ENCODE measurements at places on chromosomes 12 and 14.

DNA sequence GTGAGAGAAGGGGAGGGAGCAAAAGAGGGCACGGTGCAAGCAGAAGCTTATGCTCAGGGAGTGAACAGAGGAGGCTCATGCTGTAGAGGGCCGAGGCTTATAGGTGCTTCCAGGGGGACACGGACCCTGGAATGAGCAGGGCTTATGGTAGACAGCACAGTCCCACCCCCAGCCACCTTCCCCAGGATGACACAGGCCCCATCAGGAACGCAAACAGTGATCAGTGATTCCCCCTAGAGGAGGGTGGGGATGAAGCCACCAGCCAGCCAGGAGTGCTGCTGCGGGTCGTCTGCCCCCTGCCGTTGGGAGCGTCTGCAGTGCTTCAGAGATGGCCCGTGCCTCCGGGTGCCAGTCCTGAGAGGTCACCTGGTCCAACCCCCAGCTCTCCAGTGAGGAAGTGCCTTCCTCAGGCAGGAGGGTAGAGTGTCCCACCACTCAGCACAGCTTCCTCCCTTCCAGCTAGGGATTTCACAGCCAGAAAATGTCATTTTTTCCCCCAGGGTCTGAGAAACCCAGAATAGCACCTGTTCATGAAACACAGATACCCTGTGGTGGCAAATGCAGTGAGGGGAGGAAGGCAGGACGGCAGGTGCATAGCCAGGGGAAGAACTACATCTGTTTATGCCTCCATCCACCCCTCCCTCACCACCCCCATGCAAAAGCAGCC is 60.7 kb downstream of the SLC6A12 start:
- peak; percentile 97 for DNase-seq

DNA sequence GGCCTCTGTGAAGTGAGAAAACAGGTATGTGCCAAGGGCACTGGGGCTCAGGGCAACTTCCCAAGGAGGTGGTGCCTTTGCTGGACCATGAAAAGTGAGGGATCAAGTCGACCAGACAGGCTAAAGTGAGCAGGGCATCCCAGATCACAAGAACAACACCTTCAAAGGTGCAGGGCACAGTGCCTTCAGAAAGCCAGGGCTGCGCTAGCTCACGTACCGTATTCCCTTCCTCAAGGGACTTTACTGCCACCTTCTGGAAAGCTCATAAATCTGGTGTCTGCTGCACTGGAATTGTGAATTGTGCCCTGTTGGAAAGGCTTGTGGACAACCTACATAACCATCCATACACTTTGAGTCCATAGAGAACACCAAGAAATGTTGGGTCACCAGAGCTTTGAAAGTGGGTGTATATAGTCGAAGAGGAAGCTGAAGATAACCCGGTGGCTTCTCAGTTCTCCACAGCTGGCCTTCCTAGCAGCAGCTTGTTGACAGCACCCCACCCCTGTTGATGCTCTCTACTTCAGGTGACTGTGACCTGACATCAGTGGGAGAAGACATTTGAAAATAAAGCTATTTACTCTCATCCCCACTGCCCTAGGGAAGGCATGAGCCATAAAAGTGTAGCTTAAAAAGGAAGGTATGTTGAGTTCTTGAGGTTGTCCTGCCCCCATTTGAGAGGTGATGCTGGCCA is 24.5 kb downstream of the FIGNL2 start:
- peak; percentile 92 for DNase-seq

DNA sequence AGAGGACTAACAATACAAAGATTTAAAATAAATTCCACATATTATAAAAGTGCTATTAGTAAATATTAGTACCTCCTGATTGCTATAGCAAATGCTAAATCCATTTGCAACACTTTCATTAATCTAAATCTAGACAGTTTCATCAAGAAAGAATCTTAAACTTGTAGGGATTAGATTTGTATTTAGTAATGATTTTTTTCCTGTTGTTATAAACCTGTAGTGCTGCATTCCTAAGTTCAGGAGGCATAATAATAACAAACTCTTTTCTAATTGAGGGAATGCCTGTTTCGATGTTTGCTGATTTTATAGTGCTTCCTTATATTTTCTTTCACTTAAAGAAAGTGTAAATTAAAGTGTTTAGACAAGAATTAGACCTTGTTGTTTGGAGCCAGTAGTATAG is 166.1 kb downstream of the FOXA1 start:
- DNase-seq = no peak

DNA sequence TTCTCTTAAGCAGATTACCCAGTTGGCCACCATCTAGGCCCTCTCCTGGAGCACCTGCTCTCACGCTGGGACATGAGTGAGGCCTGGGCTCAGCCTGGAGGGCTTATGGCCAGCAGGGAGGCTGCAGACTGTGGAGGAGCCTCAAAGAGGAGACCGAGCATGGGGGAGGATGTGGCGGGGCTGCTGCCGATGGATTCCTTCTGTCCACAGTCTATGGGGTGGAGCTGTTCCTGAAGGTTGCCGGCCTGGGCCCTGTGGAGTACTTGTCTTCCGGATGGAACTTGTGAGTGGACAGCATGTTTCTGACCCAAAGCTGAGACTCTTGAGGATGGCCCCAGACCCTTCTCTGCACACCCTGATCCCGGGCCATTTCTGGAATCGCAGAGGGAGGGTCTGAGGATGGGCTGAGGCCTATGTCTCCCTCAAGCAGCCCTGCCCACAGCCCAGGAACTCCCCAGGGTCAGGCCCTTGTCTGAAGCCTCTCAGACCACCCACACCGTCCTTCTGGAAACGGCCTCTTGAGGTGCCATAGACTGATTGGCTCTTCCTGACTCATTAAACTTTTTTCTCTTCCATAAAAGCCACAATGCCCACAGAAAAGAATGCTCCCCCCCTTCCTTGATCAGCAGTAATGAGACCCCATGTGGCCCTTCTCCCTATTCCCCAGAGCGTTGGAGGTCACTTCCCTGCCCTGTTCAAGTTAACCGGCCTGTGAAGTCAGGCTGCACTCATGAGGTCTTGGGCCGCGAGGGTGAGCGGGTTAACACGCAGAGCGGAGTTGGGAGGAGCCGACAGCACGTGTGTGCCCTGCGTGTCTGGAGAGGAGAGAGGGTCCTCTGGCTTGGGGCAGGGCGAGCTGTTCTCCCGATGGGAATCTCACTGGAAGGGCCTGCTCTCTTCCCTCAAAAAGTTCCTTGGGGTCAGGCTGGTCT is 49.0 kb downstream of the SLC8B1 start:
- DNase-seq = no peak

GRCh38 chr14:65958664-65959562 is 527.3 kb upstream of the CCDC196 start:
- DNase-seq = peak; percentile 31

- DNase-seq = peak; percentile 89
Observed at GRCh38 chr12:30796313-30796780, 41.6 kb upstream of the CAPRIN2 start.

GRCh38 chr12:57223191-57224165 is 6.0 kb upstream of the SHMT2 start:
- no peak for DNase-seq

DNA sequence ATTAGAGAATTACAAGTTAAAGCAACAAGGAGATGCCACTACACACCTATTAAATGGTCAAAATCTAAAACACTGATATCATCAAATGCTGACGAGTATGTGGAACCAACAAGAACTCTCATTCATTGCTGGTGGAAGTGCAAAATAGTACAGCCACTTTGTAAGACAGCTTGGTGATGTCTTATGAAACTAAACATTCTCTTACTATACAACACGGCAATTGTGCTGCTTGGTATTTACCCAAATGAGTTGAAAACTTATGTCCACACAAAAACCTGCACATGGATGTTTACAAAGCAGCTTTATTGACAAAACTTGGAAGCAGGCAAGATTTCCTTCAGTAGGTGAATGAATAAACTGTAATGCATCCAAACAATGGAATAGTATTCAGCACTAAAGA is 3.2 kb downstream of the TMBIM4 start:
- no peak for DNase-seq

DNA sequence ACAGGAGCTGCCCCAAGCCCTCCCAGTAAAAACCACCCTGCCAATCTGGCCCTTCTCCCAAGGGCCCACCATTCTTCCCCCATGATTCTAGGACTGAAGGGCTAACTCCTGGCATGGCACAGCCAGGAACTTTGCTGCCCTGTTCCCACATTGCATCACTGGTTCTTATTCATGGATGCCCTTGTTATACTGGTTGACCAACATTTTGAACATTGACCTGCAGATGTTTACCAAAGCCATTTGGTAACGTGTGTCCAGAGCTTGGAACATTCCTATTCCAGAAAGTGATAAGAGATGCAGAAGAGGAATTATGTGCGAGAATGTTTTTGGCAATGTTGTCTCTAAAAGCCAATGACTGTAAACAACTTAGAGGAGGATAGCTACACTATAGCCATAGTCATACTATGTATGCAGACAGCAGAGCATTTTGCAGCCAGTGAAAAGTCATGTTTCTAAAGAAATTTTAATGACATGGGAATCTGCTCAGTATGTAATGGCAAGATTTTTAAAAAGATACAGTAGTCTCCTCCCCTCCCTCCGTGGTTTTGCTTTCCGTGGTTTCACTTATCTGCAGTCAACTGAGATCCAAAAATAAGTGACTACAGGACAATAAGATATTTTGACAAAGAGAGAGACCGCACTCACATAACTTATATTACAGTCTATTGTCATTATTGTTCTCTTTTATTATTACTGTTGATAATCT is 108.8 kb downstream of the DAAM1 start:
- no peak for DNase-seq

DNA sequence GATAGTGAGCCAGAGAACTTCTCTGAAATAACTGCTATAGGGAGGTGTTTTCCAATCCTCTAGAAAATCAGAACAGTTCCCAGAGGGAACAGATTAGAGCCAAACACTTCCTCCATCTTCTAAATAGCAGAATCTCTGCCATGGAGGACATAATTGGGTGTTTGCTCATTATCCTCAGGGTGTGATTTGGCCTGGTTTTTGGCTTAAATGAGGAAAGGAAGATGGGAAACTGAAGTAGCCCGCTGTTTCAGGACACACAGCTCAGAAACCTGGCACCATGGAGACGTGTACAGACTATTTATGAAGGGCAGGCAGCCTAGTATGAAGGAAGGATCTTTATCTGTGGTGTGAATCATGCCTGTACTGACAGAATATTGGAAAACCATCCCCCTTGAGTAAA is 231.7 kb upstream of the PRKD1 start:
- DNase-seq = no peak

DNA sequence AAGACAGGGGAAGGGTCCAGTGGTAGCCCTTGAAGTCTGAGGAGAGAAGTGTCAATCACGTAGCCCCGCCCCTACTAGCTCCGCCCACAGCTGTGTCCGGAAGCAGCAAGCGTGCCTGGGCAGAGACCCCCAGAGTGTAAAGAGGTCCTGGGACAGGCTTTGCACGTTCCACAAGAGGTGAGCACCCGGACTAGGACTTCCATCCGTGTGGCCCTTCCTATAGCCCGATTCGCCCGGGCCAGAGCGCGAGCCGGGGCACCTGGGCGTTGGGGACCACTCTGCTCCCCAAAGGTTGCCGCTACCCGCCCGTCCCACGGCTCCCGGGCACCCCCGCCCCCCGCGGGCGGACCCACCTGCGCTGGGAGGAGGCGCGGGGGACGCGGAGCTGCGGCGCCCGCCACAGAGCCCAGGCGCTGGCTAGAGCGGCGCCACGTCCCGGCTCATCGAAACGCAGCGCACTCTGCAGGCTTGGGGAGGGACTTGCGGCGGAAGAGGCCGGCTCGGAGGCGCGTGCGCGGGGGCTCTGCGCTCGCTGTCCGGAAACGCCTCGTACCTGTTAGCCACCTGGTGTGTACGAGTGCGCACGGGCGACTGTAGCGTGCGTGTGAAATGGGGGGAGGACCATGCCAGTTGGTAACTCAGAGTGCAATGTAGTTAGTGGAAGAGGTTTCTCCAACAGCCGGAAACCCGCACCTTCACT is at the start of gene RABGGTA:
RABGGTA (minus strand) TSS at position 464 of the 700 bp plus-strand sequence. CDS start 482 bp downstream, outside the sequence.
- DNase-seq = peak; percentile 96

GRCh38 chr14:59213368-59214315 is 25.2 kb downstream of the DAAM1 start:
- peak; percentile 48 for DNase-seq

DNA sequence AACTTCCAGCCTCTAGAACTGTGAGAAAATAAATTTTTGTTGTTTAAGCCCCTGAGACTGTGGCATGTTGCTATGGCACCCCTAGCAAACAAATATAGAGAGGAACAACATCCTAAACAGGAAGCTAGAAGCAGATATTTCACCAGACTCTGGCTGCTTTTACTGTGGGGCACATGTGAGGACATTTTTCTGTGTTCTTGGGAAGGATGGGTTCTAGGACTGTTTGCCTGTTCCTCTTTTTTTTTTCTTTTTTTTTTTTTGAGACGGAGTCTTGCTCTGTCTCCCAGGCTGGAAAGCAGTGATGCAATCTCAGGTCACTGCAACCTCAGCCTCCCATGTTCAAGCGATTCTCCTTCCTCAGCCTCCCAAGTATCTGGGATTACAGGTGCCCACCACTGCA is 4.2 kb upstream of the HRK start:
- peak; percentile 45 for DNase-seq

- no peak for DNase-seq
Observed at GRCh38 chr14:24437736-24438067, 4.9 kb downstream of the SDR39U1 start.

DNA sequence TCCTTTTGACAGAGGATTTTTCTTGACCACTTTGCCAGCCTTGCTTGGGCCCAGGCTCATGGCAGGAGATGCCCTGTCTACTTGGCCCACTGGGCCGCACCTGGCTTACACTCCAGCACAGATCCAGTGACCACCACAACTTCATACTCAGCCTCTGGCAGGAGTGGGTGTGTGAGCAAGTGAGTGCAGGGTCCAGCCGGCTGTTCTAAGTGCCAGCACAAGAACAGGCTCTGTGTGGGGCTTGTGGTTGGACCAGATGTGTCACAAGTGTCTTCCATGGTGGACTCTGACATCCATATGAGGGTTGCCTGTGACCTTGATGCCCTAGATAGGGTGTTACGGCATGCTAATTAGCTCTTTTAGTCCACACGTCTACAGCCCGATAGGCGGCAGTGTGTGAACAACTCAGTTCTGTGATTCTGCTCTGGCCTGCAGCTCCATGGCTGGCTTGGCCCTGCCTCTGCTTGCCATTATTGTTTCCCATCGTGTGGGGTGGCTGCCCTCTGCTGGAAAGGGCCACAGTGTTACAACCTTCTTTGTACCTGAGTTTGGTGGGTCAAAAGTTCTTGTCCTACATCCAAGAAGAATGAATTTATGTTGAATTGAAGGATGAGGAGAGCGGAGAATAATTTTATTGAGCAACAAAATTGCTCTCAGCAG is 1089.1 kb downstream of the SLC6A15 start:
- peak; percentile 89 for DNase-seq

- no peak for DNase-seq
Observed at GRCh38 chr12:52085682-52086180, 6.2 kb downstream of the SMIM41 start.

GRCh38 chr12:20011200-20011599 is 357.1 kb upstream of the PDE3A start:
- peak; percentile 62 for DNase-seq

- DNase-seq = no peak
Observed at GRCh38 chr12:79818856-79819255, 116.0 kb downstream of the PPP1R12A start.

All from DMS53 (cell line).